ENCODE measurements at places on chromosomes 3 and 15.

GRCh38 chr15:64903326-64903950 is 8.3 kb upstream of the ANKDD1A start:
- no peak for DNase-seq

DNA sequence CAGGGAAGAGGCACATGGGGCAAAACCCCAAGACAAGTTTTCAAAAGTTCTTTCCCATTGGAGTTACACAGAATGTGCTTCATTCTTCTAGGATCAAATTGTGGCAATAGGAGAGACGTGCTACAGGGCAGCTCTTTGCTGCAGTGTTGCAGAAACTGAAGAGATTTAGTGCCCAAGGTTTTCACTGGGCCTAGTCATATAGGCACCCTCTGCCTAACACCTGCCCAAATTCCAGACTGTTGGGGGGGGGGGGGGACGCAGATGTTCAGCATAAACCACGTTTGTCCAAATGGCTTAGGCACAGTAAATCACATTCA is 346.8 kb upstream of the ZNF717 start:
- DNase-seq: no peak

- DNase-seq: no peak
These were observed 71.2 kb upstream of the ST3GAL6 start for GRCh38 chr3:98691897-98692296.

GRCh38 chr3:161212171-161212771 is 8.8 kb upstream of the NMD3 start:
- DNase-seq: no peak

DNA sequence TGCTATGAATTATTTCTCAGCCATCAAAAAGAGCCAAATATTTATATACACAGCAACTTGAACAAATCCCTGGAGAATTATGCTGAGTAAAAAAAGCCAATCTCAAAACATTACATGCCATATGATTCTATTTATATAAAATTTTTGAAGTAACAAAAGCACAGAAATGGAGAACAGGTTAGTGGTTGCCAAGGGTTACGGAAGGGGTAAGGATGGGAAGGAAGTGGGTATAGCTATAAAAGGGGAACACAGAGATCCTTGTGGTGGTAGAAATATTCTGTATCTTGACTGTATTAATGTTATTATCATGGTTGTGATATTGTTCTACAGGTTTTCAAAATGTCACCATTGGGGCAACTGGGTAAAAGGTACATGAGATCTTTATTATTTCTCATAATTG is 62.3 kb upstream of the ASB14 start:
- DNase-seq: no peak

GRCh38 chr3:182331341-182331740 is 462.0 kb upstream of the ATP11B start:
- DNase-seq: no peak

DNA sequence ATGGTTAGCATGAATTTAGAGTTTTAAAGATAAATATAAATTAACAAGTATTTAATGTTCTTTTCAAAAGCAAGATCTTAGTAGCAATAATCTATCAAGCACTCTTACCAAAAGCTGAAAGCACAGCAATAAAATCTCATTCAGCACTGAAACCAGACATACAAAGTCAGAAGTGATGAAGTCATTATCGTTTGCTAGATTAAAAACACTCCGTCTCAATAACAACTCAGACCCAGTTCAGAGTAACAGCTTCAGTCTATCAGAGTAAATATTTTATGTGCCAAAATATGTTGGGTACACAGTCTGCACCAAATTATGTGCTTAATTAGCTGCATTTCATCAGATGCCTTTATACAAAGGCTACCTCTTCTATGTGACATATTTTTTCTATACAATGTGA is 41.6 kb downstream of the CPA3 start:
- no peak for DNase-seq

GRCh38 chr15:95068701-95069521 is 837.5 kb downstream of the MCTP2 start:
- DNase-seq: no peak

- no peak for DNase-seq
These were observed at the start of gene ROBO1 for GRCh38 chr3:79767905-79768267. TSS of gene ROBO1 (minus strand) at chr3:79767998.

DNA sequence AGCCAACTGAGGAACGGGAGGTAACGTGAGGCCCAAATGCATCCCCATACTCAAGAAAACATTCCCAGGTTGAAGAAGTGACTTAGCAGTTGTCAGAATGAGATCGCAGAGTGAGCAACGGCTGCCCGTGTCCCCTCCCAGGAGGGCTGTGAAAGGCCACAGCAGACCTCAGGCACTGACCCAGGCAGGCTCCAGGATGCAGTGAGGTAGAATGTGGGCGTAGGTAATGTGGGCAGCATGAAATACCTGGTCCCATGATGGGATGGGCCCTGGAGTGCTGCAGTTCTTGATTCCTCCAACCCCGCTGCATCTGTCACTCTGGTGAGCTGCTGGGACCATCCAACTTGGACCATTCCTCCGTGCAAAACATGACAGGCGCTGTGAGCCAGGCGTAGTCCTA is 74.8 kb downstream of the NSMCE3 start:
- no peak for DNase-seq

DNA sequence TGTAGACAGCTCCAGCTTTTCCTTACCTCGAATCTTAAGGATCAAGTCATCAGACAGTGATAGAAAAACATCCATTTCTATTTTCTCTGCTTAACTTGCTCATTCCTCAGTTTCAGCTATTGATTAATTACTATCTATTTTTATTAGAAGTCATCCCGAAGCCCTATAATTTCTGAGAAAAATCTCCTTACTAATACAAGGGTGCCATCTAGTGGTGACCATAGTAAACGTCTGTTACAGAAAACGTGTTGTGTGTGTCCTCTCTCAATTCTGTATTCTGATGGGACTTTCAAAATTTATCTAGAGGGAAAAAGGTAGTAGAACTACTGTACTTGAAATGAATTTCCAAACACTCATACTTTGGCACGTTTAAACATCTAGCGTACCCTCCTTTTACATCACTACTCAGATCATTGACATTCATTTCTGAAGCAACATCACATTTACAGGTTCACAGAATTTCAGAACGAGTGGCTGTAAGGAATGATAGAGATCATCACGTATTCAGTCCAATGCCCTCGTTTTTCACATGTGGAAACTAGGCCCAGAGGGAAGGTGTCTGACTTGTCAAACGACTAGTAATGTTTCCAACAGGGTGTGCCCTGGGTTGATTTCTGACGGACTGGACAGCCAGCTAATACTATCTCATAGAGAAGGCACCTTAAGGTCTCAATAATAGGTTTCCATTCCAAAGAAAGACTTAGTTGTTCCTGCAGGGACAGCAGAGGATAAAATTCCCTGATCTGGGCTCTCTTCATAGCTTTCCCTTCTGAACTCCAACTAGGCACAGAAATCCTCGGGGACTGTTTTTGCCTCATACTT is 25.6 kb downstream of the HACD2 start:
- peak; percentile 16 for DNase-seq

GRCh38 chr3:175149675-175150074 is 290.5 kb downstream of the NAALADL2 start:
- no peak for DNase-seq

DNA sequence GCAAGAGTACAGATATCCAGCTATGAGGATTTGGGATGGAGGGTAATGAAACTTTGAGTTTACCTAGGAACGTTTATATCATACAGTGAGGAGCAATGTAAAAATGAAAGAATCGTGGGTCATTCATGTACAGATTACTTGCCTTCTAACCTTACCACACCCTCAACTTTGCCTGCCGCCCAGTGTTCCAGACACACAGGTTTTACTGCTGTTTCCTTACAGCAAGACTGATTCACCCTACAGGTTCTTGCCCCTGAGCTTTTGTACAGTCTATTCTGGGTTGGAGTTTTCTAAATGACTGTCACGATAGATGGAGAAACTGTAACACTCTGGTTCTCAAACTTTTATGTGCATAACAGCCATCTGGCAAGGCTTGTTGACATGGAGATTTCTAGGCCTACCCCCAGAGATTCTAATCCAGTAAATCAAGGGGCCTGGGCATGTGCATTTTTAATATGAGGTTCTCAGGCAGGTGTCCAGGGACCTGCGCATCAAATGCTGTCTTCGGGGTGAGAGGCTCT is 6.6 kb upstream of the TPRG1 start:
- DNase-seq: no peak

GRCh38 chr15:81322676-81323253 is 1.2 kb downstream of the STARD5 start:
- DNase-seq: no peak

DNA sequence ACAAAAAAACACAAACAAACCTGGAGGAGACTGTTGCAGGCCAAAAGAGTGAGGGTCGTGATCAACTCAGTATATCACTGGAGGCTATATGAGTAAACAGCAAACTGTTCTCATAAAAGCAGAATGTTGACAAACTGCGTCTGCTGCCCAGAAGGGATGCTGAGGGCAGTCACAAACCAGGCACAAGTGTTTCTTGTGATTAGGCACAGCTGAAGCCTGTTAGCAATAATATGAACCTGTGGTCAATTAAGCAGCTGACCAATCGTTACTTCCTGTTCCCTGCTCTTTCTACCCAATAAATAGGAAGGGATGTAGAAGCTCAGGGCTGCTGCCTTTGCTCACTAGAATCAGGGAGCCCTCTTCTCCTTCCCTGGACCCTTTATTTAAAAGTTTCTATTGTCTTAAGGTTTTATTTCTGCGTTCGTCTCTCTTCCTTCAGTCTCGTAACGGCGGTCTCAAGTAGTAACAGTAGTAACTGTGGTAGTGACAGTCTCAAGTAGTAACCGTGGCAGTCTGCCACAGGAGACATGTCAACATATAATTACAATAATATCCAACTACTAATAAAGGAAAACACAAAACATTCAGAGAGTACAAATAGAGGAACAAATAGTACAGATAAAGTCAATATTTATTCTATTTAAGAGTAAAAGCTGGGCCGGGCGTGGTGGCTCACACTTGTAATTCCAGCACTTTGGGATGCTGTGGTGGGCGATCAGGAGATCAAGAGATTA is 698.4 kb upstream of the CCDC54 start:
- DNase-seq: no peak

DNA sequence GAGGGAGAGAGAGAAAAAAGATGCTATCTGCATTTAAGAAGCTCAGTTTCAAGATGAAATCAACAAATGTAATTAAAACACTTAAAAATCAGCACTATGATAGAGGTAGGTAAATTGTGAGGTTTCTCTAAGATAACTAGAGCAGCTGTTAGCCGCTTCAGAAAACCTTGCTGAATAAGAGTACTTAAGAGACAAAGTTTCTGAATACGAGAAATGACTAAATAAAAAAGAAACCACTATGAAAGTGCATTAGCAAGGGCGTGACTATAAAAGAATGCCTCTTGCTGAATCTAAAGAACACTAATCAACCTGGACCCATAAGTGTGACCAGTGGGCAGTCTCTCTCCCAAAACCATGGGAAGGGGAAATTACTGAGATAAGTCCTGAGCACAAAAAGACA is 41.8 kb downstream of the IQCB1 start:
- no peak for DNase-seq

- DNase-seq: no peak
These were observed 883 bp downstream of the RTP4 start for GRCh38 chr3:187369089-187369447.

GRCh38 chr15:75836959-75837334 is 6.3 kb upstream of the UBE2Q2 start:
- DNase-seq: peak; percentile 57

- no peak for DNase-seq
These were observed 20.4 kb downstream of the FBN1 start for GRCh38 chr15:48625126-48625525.

- DNase-seq: no peak
These were observed 10.9 kb upstream of the GOLGA8B start for GRCh38 chr15:34594361-34594760.

DNA sequence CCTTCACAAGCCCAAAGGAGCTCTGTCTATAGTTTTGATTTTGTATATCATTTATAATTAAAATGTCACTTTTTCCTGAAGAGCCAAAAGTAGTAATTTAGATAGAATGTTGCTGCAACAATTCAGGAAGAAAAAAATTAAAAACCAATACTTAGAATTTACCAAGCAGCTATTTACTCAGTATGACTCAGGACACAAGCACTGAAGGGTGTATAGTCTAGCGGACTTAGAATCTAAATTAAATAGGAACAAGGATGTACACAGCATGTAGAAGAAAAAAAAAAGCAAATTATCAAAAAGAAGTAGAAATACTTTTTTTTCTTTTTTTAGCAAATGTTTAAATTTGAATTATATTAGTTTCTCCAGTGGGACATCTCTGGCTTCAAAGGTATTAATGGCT is 31.6 kb downstream of the PGBD4 start:
- no peak for DNase-seq

Measured in SW 1271 (cell line).